ENCODE measurements at places on chromosomes 1 and 21. TPM values are rescaled to one million over a fixed set of nuclear protein-coding genes. Genes with fewer than 3 reads are reported as not detected.

GRCh38 chr1:154605534-154605933 is 2.5 kb downstream of the ADAR start:
- no peak for DNase-seq

GRCh38 chr1:187527346-187527745 is 698.6 kb downstream of the PLA2G4A start:
- DNase-seq, result peak; percentile 51

- DNase-seq, result no peak
These were observed 26.4 kb upstream of the GOLT1A start for GRCh38 chr1:204240233-204240632.

DNA sequence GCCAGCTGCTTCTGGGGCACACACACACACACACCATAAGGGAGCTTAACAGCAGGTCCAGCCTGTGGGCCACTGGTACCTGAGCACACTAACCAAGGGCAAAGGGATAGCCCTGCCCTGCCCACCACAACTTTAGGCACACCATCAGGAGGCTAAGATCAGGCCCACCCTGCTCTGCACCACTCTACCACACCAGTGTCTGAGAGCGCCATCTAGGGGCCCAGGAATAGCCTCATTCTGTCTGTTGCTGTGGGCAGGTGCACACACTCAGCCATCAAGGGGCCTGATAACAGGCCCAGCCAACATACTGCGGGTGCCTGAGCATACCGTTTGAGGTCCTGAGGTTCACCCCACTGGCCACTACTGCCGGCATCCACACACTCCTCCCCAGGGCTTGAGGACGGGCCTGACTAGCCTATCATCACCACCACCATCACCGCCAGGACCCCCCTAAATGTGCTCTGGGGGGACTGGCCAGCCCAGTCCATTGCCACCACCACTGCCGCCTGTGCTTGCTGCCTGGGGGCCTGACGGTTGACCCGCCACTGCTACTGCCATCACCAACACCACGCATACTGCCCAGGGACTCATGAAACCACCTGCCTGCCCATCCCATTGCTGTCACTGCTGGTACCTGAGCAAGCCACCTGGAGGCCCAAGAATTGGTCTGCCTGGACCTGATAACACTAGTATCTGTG is 31.3 kb downstream of the NSL1 start:
- no peak for DNase-seq

DNA sequence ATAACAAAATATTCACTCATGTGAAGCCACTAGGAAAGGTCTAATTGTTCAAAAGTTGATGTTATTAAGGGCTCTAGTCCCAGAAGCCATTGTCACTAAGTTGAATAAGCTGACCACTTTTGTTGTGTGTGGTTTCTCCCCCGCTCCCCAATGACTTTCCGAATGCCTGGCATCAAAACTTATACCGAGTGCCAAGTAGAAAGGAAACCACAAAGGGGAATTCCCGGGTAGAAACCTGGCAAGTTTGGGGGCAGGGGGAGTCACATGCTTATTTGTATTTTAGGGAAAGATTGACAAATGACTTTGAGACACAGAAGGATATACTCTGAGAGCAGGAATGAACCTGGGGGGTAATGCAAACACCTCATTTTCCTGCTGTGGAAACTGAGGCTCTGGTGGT is 154.1 kb downstream of the TGFBR3 start:
- DNase-seq, result peak; percentile 54

DNA sequence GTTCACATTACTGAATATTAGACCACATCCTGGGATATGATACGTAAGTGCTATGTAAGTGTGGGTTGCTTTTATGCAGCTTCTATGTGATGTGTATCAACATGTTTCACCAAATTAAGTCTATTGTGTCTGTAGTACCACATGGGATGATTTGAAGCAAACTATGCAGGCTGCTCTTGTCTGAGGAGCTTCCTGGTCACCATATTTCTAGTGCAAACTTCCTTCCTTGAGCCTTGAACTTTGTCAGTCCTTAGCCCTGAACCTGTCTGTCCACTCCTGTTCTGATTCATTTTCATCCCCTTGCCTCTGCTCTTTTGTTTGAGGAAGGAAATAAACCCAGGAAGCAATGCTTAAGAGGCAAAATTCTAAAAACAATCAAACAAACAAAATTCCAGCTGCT is 117.5 kb upstream of the VANGL1 start:
- no peak for DNase-seq

- DNase-seq, result no peak
These were observed 38.6 kb downstream of the C1orf87 start for GRCh38 chr1:60034999-60035398.

DNA sequence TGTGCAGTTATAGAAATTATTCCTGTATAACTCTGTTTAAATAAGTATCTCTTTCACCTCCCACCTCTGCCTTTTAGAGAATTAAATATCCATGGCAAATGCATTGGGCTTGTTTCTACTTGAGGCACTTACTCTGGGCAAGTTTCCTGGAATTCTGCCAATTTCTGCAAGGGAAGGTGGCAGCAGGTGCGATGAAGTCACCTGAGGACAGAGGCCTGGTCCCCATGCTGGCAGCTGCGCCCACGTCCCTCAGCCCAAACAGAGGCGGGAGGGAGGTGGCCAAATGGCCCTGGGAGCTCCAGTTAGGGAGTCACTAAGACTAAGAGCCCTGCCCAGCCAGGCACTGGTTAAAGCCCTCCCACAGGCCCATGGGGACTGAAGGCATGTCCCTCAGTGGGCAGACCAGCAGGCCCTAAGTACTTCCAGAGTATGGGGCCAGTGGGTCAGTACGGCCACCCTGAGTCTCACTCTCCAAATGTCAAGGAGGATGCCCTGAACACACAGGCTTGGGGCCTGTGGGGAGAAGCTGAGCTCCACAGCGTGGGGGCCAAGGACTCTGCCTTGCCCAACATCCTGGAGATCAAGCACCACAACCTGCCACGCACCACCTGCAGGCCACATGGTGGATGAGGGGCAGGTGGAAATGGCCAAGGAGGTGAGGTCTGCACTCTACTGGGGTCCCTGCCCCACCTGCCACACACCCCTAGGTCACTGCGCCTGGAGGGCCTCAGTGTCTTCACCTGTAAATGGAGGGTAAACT is 19.4 kb downstream of the ACOT7 start:
- DNase-seq, result no peak

DNA sequence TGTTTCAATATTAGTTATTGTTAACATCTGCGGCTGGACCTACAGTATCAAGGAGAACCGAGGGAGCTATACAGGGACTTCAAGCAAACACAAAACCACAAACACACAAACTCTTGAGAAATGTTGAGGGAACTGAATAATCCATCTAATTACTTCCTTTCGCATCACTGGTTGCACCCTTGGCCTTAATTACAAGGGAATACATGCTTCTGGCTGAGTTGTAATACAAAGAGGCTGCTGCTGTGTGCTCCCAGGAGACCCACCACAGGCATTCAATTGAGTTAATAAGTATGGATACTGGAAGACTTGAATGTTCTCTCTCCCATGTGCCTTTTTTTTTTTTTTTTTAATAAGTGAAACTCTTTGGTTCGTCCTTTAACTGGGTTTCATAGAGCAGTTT is 16.8 kb upstream of the SMYD2 start:
- peak; percentile 35 for DNase-seq

GRCh38 chr1:47805921-47806361 is 191.2 kb downstream of the TRABD2B start:
- no peak for DNase-seq

- no peak for DNase-seq
These were observed 51.1 kb downstream of the CSMD2 start for GRCh38 chr1:34113887-34114286.

GRCh38 chr1:20380175-20380574 is 89.5 kb downstream of the VWA5B1 start:
- no peak for DNase-seq

DNA sequence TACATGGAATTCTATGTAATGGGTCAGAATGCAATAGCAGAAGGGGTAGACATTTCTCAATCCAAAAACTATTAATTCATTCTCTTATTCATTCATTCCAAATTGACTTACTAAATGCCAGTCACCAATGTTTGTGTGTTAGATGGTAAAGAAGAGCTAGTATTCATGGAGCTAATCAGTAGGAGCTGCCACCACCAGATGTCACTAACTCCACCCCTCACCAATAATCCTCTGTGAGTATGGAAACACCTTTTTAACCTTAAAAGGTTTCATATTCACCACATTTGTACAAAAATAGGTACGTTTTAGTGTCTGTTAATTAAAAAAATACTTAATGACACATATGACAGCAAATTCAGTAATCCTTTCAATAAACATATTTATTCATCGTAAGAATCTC is 131.8 kb upstream of the PKN2 start:
- no peak for DNase-seq

DNA sequence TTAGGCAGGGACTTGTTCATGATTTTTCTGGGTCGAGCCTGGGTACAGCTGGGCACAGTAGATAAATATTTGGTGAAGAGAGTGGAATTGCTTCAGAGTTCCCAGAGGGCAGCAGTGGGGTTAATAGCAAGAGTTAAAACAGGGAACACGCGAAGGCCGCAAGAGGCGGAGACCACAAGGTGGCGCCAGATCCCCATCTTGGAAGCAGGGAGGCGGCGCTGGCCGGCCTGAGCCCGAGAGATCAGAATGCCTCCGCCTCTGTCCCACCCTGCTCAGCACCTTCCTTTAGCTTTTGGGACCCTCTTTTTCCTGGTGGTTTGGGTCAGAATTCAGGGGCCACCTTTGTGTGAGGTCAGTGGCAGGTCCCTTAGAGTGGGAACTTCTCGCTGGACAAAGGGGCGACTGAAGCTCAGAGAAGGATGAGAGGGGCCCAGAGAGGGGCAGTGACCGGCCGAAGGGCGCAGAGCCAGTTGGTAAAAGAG is 6.5 kb upstream of the PADI2 start:
- peak; percentile 84 for DNase-seq

DNA sequence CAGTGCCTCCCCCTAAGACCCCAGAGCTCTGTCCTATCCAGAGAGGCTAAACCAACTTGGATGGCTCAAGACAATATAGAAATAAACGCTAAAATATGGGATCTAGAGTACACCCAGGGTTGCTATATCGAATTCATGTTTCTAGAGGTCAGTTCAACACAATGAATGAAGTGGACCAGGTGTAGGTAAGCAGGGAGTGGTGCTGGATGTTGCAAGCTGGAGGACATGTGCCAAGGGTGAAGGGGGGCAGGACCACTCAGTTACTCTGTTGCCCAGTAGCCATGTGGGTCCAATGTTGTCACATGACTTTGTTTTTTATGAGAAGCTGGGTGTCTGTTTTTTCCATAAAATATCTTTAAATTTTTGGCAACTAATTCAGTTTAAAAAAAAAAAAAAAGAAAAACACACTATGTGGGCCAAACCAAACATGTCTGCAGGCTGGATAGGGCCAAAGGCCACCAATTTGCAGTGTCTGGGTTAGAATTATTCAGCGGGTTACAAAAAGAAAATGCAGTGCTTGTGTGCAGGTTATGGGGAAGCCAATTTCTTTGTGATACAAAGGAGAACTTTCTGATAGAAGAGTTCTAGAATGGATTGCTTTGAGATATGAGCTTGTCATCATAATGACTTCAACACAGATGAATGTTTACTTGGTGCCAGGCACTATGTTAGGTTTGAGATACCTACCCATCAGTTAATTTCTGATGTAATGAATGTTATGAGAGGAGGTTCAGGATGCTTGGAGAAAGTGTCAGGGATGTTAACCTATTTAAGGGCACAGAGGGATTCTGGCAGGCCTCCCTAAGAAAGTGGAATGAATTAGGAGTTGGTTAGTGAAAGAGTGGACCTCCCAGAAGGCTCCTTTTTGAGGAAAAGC is 8.9 kb downstream of the CACHD1 start:
- no peak for DNase-seq

- DNase-seq, result no peak
These were observed 260.1 kb upstream of the TMPRSS15 start for GRCh38 chr21:18663663-18664062.

GRCh38 chr1:165560883-165561656 is 17.3 kb downstream of the LRRC52 start:
- DNase-seq, result no peak

DNA sequence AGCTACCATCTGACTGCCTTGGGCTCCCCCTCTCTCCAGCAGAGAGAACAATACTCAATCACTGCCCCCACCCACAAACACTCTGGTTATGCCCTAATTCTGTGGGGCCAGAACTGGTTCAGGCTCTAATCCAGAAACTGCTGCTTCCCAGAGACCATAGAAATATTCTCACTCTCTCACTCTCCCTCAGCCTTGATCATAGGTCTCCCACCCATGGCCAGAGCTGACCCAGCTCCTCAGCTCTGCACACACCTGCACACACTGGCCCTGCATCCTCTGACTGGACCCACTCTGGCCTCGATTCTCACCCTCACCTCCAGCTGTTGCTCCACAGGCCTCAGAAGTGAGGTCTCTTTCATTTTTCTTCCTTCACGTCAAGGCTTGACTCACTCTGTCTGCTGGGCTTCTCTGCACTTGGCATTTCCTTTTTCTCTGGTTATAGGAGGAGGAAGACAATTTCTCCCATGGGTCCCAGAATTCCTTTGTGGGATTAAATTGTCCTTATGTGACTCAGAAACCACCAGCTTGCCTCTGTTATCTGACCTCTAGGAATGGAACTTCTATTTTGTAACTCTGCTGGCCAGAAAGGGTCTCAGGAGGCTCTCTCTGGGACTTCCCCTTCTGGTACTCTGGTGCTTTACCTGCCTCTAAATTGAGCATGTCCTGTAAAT is 15.6 kb upstream of the ZMYM6 start:
- DNase-seq, result peak; percentile 77

DNA sequence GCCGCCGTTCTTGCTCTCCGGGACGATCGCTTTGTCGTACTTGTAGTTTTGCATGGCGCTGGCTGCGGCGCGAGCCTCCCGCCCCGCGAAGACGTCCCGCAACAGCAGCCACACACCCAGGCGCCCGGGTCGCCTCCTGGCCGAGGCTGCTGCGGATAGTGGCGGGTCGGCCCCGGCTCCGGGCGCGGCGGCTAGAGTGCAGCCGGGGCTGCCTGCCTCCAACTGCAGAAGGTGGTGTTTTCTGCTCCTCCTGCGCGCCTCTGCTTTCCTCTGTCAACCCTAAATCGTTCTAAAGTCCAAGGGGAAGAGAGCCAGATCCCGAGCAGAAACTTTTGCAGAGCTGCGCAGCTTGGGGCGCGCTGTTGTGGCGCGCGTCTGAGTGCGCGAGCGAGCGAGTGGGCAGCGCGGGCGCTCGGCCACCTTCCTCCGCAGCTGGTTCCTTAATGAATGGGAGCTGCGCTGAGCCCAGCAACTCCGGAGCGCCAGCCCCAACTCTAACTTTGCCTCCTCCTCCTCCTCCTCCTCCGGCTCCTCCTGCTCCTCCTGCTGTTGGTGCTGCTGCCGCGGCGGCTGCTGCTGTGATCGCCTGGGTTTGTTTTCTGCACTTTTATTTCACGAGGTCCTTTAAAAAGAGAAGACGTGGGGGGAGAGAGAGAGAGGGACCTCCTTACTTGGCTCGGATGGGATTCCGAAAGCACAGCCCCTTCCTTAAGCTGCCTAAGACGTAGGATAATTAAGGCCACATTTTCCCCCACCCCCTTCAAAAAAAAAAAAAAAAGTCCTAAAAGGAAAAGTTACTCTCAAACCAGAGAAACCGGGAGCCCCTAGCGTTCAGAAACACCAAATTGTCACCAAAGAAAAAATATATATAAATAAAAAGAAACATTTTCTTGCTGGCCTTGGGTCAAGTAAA is at the start of gene PLPP3:
Gene PLPP3, minus strand, starts transcription at position 601 of the 913 bp plus-strand sequence. Its CDS starts 547 bp downstream, at position 54.
- DNase-seq, result peak; percentile 88

GRCh38 chr1:10631121-10631810 is 156.5 kb downstream of the PEX14 start:
- no peak for DNase-seq

REG4 gene
- total RNA-seq, result not detected

TIE1 gene
- total RNA-seq, result 0.04 TPM

TGFB2 gene
- 18.7 TPM for total RNA-seq

SH2D2A gene
- 2.5 TPM for total RNA-seq

C1orf94 gene
- not detected for total RNA-seq

NECAP2 gene
- total RNA-seq, result 56.9 TPM

RPE65 gene
- 1.1 TPM for total RNA-seq
